ENCODE measurements at places on chromosomes 5 and 9. TPM values are rescaled to one million over a fixed set of nuclear protein-coding genes. Genes with fewer than 3 reads are reported as not detected.

DNA sequence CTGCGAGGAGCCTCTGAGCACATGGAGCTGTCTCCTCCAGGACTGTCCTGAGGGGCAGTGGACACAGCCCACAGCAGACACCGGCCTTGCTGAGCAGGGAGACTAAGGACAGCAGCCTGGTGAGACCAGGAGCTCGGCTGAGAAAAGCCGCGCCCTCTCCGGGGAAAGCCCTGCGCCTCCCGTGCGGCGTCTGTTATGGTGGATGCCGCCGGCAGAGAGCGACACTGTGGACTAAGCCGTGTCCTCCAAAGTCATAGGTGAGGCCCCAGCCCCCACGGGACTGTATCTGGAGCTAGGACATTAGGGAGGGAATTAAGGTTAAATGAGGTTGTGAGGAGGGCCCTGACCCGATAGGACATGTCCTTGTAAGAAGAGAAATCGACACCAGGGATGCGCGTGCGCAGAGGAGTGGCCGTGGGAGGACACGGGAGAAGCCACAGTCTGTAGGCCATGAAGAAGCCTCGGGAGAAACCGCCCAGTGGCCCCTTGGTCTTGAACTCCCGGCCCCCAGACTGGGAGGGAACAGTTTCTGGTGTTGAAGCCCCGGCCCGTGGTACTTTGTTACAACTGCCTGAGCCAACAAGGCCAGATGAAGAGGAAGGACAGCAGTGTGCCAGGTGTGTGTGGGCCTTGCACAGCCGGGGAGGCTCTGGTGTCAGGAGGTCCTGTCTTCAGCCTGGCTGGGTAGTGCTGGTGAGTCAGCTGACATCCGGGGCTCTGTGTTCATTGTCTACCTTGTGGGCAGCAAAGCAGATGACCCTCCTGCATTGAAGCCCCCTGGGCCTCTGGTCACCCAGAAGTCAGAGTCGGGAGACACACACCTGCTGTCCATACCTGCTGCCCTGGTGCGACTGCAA is 22.1 kb downstream of the MRPL36 start:
- no peak for DNase-seq

- no peak for DNase-seq
These were observed 5.5 kb downstream of the PAX5 start for GRCh38 chr9:37028420-37029031.

GRCh38 chr9:106869028-106869427 is 6.1 kb downstream of the ZNF462 start:
- no peak for DNase-seq

DNA sequence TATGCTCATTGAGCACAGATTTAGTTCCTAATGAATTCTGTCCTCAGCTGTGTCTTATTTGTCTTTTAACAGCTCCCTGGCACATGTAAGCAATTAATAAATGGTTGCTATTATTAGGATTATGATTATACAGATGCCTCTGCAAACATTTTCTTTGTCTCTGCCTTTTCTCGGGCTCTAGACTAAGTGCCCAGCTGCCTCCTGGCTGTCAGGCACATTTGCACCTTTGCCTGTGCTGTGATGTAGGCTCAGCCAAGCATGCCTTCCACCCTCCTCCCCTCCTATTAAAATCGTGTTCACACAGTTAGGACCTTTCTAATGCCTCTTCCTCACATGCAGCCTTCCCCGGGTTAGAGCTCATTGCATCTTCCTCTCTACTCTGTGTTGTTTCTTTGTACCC is 25.7 kb downstream of the NPR3 start:
- DNase-seq: no peak

GRCh38 chr5:103211576-103212561 is 46.7 kb upstream of the MACIR start:
- no peak for DNase-seq

- no peak for DNase-seq
These were observed 7.7 kb upstream of the PBX3 start for GRCh38 chr9:125739436-125739835.

DNA sequence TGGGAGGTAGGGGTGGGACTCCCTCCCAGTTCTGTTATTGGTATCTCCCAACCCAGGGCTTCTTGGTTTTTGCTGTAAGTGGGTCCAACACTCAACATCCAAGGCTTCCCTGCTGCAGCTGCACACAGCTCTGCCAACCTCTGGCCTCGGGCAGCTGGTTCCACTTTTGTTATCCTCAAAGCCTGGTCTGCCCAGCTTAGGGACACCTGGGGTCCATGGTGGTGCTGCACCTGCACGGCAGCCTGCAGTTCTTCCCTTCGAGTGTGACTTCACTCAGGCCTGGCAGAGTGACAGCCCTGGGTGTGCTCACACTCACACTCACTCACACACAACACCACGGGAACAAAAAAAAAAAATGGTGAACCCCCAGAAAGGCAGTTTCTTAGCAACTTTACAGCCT is 15.3 kb upstream of the SAP30L start:
- no peak for DNase-seq

- peak; percentile 25 for DNase-seq
These were observed 928 bp downstream of the MCTP1 start for GRCh38 chr5:95283761-95284571.

DNA sequence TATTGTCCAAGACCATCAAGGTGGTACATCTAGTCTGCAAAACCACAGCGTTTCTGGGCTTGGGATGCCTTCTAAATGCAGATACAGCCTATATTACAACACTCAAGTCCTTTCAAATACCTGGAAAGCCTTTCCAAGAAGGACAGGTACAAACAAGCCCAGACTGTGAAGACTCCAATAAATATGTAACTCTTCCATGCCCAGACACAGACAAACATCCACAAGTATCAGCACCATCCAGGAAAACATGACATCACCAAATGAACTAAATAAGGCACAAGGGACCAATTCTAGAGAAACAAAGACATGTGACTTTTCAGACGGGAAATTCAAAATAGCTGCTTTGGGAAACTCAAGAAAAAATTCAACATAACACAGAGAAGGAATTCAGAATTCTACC is 152.7 kb upstream of the POC5 start:
- DNase-seq: no peak

TSSK1B gene
- total RNA-seq: not detected

- no peak for DNase-seq
These were observed 36.7 kb downstream of the CNTLN start for GRCh38 chr9:17171309-17172094.

PCDHB13 gene
- 4.2 TPM for total RNA-seq

SLC46A2 gene
- total RNA-seq: not detected

- DNase-seq: peak; percentile 42
These were observed 41.2 kb downstream of the ANKH start for GRCh38 chr5:14830210-14831005.

DNA sequence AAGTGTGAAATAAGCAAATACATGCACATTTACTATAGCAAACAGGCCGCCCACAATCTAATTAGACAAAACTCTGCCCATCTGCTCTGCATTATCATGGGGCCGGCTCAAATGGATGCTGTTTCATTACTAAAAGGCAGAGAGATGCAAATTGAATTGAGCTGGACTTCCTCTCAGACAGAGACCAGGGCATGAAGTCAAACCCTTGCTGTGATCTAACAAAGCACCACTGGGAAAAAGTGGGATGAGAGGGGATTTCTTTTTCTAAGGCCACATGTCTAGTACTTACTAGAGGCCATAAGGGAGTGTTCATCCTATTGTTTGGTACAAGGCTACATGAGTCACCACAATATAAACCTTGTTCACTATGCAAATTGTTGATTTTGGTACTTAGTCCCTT is 614.7 kb downstream of the ISL1 start:
- DNase-seq: no peak

PDE8B gene
- 0.41 TPM for total RNA-seq

- DNase-seq: no peak
These were observed 51.7 kb downstream of the MAN2A1 start for GRCh38 chr5:109741390-109741789.

GRCh38 chr5:65822710-65823109 is 100.7 kb downstream of the NLN start:
- no peak for DNase-seq

- no peak for DNase-seq
These were observed 22.9 kb upstream of the ABCA1 start for GRCh38 chr9:104950838-104951237.

DNA sequence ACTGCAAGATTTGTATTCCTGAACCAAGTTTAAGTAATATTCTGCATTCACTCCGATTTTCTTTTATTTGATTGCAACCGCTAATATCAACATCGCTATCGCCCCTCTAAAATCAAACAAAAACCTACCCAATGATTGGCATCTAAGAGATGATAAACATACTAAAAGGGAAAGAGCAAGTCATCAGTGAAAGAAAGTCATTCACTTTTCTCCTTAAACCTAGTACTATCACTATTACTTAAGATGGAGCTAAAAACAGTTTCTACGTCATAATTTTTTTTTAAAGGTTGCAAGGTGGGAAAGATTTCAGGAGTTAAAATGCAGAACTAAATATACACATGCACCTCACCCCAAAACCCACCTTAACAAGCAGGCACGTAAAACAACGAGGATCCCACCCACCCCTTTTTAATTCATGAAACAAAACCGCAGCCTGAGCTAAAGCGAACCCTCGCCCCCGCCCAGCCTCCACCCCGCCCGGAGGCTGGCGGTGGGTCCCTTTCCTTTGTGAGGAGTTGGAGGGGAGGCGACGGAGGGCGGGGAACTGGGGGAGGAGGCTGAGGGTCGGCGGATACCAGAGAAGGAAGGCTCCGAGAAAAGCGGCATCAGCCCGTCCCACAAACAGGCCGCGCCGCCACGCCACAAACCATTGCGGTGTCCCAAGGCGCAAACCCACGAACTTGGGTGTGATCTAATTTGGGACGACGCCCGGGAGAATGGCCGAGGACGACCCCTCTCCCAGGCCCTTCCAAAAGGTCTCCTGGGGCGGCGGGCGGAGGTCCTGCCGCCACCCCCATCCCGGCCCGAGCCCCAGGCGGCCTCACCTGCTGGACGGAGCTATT is 861 bp downstream of the UBQLN1 start:
- DNase-seq: peak; percentile 44

- DNase-seq: no peak
These were observed 517.2 kb downstream of the SPOCK1 start for GRCh38 chr5:136981936-136982335.

GARNL3 gene
- 38.9 TPM for total RNA-seq

Data from heart right ventricle (tissue), 16 donors.